ENCODE measurements at places on chromosomes 7 and 10. TPM values are rescaled to one million over a fixed set of nuclear protein-coding genes. Genes with fewer than 3 reads are reported as not detected.
A peak's percentile ranks its signal among the peaks of the same experiment; 100 is the strongest.

DNA sequence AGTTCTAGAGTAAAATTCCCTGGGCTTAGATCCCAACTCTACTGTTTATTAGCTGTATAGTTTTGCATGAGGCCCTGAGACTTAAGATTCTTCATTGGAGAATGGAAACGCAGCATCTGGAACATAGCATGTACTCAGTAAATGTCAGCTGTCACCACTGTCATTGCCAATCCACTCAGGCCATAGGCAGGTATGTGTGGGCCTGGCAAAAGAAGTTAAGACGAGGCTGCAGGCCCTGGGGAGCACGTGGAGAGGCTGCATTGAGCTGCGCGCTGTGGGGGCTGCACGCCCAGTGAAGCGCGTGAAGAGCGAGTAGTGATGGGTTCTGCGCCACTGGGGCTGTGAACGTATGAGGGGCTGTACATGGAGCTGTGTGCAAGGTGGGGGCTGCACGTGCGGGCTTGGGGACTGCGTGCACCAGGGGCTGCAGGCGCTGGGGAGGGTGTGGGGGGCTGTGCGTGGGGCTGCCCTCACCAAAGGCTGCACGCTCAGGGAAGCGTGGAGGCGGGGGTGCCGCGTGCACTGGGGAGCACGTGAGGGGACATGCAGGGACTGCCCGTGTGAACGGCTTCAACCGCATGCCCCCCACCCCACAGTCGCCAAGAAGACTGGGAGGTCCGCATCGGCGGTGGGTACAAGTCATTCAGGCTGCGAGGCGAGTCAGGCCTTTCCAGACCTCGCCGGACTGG, 85.5 kb downstream of the PRR15 start:
- H3K4me1 ChIP-seq, result no peaks in the 10 kb centered on the region
- H3K4me3 ChIP-seq, result no peak overlapping the region

- no peaks in the 10 kb centered on the region for H3K36me3 ChIP-seq
- no peaks in the 10 kb centered on the region for H3K27me3 ChIP-seq
- no peak overlapping the region for H3K27ac ChIP-seq
- H3K4me3 ChIP-seq, result no peak overlapping the region
Measured at GRCh38 chr7:121624958-121625357, 228.8 kb upstream of the FAM3C start.

GRCh38 chr10:102815790-102816549, 21.2 kb downstream of the CYP17A1 start:
- peak overlapping the region; percentile 100 for H3K27ac ChIP-seq
- peak; percentile 80 for DNase-seq
- no peaks in the 10 kb centered on the region for H3K27me3 ChIP-seq
- H3K4me3 ChIP-seq, result no peak overlapping the region
- no peaks in the 10 kb centered on the region for H3K36me3 ChIP-seq
- no peaks in the 10 kb centered on the region for H3K4me1 ChIP-seq

DNA sequence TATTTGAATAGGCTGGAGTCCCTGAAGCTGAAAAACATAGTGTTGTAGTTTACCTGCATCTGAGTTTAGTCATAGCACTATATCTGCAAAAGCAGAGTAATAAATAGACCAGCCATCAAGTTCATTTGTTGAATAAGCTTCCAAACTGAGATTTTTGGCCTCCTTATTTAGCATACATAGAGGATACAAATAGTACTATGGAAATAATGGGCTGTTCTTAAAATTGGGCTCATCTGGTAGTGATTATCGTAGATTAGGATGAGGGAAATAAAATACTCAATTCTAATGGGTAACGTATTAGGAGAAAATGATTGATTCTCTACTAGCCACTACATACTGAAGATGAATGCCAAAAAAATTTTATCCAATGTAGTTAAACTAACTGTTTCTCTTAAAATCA, 41.4 kb upstream of the TMEM196 start:
- no peak for DNase-seq
- H3K4me3 ChIP-seq, result no peak overlapping the region
- H3K27ac ChIP-seq, result no peak overlapping the region

GRCh38 chr10:86601956-86602602, 52.3 kb upstream of the OPN4 start:
- H3K36me3 ChIP-seq, result no peaks in the 10 kb centered on the region
- H3K27me3 ChIP-seq, result no peaks in the 10 kb centered on the region
- no peaks in the 10 kb centered on the region for H3K4me1 ChIP-seq
- no peak overlapping the region for H3K27ac ChIP-seq

DNA sequence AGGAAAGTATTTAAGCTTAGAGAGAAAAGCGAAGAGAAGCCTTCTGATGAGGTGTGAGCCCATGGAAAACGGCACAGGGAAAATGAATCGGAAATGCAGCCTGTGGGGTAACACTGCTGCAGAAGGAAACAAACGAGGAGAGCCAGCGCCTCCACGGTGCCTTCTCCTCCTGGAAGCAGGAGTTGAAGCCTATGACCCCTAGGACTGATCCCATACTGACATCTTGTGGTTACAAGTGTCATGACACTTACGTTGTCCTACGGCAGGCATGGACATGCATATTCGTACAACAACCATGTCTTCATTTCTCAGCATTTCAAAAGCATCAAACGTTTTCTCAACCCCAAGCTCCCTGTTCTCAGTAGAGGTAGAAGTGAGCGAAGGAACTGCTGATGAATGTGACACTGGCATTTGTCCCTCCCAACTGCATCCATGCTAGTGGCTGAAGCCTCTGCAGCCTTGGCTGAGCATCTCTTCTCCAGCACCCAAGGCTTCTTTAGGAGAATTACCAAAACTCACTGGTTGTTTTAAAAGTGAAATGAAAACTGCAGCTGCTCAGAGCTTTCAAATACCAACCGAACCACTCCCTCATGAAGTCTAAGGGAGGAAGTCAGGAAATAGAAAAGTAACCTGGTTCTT, 160.2 kb downstream of the JAZF1 start:
- no peaks in the 10 kb centered on the region for H3K27me3 ChIP-seq
- H3K36me3 ChIP-seq, result no peaks in the 10 kb centered on the region
- no peak for DNase-seq
- H3K27ac ChIP-seq, result no peak overlapping the region

- H3K27ac ChIP-seq, result peak overlapping the region; percentile 59
- DNase-seq, result no peak
- H3K36me3 ChIP-seq, result peaks cover 3% of the 10 kb centered on the region
- H3K4me3 ChIP-seq, result no peak overlapping the region
- H3K27me3 ChIP-seq, result no peaks in the 10 kb centered on the region
- peaks cover 8% of the 10 kb centered on the region for H3K4me1 ChIP-seq
Measured at GRCh38 chr10:15632456-15633091, 87.1 kb downstream of the ITGA8 start.

Gene AKR1D1
- not detected for polyA plus RNA-seq

Gene OR9A2
- polyA plus RNA-seq, result not detected

Gene HOXA3
- 12.2 TPM for polyA plus RNA-seq

Gene SLC13A4
- not detected for polyA plus RNA-seq

Gene ITPRID1
- polyA plus RNA-seq, result not detected

All from aorta (tissue), 5 donors.